ENCODE measurements at places on chromosomes 1 and 21.

- no peak for DNase-seq
These were observed 223.4 kb downstream of the DSCAM start for GRCh38 chr21:40623528-40623927.

- DNase-seq, result no peak
These were observed 49.4 kb upstream of the A3GALT2 start for GRCh38 chr1:33370301-33370700.

GRCh38 chr1:199272628-199273086, 633.8 kb downstream of the PTPRC start:
- no peak for DNase-seq

- DNase-seq, result no peak
These were observed 10.6 kb downstream of the CC2D1B start for GRCh38 chr1:52355436-52355835.

DNA sequence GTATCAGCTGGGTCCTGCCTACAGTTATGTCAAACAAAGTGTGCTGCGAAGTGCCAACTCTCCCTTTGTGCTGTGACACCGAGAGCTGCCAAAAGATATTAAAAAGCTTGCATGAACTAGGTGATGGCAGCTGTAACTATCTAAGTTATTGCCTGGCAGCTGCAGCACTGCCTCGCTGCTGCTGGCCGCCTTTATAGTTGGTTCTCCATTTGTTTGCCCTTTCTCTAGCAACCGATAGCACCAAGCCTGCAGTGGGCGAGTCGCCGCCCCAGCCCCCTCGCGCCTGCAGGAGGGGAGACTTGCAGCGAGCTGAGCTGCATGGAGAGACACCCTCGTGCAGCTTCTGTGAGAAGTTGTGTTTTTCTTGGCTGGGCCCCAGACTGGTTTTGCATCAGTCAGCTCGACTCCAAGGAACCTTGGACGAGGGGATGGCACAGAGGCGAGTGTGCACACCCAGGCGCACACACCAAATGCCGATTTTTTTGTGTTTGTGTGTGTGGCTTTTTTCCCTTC, 330.6 kb downstream of the RPS6KC1 start:
- no peak for DNase-seq

GRCh38 chr1:39270368-39270767, 65.9 kb downstream of the MACF1 start:
- no peak for DNase-seq

DNA sequence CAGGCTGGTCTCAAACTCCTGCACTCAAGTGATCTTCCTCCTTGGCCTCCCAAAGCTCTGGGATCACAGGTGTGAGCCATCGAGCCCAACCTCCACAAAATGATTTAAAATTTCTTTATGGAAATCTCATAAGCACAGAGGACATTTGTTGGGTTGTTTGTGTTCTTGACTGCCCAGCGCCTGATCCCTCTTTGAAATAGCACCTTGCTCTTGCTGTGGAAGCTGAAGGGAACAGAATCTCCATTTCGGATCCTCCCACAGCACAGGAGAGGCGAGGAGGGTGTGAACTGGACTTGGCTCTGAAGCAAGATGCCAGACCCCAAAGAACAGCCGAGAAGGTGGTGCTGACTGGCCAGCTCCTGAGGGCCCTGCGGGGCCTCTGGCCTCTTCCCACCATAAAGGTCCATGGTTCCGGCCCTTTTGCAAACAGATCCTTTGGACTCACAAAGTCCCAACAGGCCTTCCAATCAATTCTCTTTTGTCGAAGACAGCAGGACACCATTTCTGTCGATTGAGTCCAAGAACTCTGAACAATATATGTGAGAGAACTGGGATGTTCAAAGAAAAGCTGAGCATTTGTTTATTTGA, 45.6 kb upstream of the COA6 start:
- no peak for DNase-seq

DNA sequence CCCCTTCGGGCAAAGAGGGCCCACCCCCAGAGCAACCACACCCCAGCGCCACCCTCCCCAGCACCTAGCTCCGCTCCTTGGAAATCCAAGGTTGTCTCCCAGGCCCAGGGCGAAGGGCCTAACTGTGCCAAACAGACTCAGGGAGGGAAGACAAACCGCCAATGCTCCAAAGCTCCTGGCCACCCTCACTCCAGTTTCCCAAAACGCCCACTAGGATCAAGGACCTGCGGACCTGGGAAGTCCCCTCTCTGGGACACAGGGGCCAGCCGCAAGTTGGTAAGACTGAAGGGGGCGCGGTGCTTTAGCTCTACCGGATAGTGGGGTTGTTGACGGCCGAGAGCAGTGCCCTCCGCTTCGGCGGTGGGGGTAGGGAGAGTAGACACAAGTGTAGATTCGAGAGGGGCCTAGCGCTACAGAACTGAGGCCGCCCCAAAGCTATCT, 581 bp downstream of the IRF6 start:
- no peak for DNase-seq

DNA sequence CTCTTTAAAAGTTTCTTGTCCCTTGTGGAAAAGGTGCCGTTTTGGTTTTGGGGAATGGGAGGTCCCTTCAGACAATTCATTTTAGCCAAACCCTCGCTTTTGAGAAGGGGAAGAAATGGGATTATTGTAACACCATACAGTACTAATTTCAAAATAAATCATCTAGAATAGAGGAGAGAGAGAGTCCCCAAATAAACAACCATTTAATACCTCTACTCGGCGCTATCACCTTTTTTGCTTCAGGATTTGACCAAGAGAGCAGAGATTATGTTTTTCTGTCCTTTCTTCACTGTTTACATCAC, 770 bp upstream of the RC3H1 start:
- no peak for DNase-seq

- DNase-seq, result no peak
These were observed 6.0 kb upstream of the DNMT3L start for GRCh38 chr21:44267655-44268142.

GRCh38 chr1:158212320-158212719, 31.6 kb downstream of the CD1D start:
- no peak for DNase-seq

DNA sequence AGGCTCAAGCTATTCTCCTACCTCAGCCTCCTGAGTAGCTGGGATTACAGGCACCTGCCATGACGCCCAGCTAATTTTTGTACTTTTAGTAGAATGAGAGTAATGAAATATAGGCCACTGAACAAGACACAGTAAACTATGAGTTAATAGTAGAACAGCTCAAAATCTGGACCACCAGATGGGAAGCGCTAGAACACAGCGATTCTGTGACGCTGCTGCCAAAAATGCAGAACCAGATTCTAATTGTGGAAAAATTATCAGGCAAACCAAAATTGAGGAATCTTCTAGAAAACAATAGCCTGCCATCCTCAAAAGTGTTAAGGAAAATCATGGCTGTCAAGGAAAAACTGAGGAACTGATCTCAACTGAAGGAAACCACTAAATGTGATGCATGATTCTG, 111.4 kb upstream of the TIAM1 start:
- no peak for DNase-seq

- no peak for DNase-seq
These were observed 227.6 kb upstream of the C1orf174 start for GRCh38 chr1:4127592-4128140.

DNA sequence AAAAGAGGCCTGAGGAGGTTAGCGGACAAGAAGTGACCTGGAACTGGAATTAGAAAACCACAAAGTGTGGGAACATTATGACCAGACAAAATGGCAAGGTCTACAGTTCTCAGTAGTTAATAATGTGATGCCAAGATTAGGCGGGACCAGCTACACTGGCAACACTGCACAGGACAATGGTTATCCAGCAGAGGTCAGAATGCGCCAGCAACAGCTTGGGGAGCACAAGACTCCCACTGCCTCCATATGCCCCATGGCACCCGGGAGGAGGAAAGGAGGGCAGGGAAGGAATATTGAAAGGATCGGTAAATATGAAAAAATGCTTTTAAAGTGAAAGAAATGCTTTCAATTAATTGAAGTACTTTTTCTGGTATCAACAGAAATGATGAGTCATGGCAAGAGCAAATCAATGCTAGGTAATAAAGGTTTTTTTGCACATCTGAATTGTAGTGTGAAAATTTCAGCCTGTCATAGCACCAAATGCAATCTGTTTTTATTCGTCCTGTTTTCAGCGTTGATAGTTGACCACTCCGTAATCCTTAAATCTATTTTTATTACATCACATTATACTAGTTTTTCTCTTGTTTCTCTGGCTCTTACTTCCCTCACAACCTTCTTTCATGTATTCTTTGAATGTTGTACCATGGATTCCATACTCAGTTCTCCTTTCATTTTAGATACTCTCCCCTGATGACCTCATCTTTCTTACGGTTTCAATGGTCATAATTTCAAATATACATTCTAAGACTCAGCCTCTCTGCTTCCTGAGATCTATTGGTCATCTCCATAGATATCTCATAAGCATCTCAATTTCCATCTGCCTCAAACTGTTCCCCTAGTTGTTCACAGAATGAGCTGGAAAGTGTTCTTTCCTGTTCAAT, 30.7 kb downstream of the VCAM1 start:
- DNase-seq, result no peak
